Activated CD4-positive, alpha-beta T cell treated with anti-CD3 and anti-CD28 coated beads, Interleukin-2, amount 50 U/mL, for 16 hours (primary cell): ENCODE measurements at places on chromosomes 3 and 15.

DNA sequence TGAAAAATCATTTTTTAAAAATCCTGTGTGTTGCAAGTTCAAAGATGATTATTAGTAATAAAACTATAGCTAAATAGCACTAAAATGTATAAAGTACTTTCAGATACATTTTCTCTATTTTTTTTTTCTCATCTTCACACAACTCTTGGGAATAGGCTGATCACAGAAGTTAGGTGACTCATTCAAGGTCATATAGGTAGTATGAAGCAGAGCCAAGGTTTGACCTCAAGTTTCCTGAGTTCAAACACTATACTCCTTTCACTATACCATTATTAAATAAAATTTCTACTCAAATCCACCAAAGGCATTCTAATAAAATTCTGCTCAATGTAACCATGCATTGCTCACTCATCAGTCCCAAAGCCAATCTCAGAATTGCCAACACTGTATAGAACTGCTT, 21.3 kb downstream of the FRMD5 start:
- no peak for DNase-seq

GRCh38 chr3:79215286-79215685, 552.5 kb downstream of the ROBO1 start:
- no peak for DNase-seq

DNA sequence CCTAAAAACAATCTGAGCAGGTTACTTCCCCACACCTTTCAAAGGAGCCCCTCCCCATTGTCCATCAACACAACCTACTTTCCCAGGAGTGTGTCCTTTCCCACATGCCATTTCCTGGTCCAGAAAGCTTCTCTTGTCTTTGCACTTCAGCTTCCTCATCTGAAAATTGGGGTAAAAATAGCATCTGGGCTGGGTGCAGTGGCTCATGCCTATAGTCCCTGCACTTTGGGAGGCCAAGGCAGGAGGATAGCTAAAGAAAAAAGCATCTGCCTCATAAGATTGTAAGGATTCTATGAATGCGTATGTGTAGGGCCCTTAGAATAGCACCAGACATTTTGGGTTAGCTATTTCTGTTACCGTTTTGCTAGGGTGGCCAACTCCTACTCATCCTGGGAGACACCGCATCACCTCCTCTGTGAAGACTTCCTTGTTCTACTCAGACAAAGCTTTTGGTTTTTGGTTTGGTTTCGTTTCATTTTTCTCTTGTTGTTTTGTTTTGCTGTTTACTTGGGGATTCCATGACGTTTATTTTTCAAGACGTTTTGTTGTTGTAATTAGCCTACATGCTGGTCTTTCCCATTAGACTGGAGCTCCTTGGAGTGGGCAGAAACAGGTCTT, 224.4 kb upstream of the TLE3 start:
- no peak for DNase-seq

DNA sequence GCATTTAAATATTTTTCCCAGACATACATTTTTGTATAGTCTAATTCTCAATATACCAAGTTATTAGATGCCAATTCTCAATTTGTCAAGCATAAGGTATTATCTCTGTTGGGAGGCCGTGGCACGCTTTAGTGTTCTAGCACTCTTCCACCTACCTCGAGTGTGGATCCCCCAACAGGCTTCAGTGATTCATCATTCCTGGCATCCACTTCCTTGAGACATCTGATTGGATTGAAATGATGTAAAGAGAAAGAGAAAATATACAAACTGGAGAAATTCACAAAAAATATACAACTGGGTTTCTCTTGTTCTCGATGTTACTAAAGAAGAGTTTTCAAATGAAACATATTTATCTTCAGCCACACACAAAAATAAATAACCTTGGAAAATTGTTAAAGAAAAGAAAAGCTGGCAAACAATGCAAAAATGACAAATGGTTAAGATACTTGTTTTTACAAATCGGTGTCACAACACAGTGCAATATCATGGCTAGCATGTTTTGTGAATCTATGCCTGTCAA, 218.0 kb upstream of the CDIN1 start:
- DNase-seq = no peak

DNA sequence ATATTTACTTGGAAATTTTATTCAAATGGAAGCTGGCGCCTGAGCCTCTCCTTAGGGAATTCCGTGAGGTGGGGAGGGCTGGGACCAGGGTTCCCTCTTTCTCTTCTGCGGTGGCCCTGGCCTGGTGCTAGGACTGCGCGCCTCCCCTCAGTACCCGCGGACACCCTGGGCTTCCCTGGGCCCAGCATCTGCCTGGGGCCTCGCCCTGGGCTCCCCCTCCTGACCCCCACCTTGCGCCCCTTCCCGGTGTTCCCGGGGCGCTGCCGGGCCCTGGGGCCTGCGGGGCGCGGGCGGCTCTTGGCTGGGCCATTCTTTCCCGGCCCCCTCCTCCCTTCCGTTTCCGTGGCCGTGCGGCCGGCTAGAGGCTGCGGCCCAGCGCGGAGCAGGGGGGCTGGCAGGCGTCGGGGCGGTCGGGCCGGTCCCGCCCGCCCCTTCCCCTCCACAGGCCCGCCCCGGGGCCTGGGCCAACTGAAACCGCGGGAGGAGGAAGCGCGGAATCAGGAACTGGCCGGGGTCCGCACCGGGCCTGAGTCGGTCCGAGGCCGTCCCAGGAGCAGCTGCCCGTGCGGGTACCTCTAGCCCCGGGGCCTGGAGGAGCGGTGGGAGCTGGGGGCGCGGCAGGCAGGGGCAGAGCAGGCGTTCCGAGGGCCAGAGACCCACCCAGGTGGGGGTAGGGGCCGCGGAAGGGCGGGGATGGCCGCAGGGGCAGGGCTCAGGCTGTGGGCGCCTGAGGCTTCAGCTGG, at the start of gene FES:
FES (plus strand) TSS at position 529 of the 743 bp plus-strand sequence. CDS start 542 bp downstream, outside the sequence.
- no peak for DNase-seq

- peak; percentile 45 for DNase-seq
Measured at GRCh38 chr3:18098960-18099587, 326.1 kb downstream of the SATB1 start.

DNA sequence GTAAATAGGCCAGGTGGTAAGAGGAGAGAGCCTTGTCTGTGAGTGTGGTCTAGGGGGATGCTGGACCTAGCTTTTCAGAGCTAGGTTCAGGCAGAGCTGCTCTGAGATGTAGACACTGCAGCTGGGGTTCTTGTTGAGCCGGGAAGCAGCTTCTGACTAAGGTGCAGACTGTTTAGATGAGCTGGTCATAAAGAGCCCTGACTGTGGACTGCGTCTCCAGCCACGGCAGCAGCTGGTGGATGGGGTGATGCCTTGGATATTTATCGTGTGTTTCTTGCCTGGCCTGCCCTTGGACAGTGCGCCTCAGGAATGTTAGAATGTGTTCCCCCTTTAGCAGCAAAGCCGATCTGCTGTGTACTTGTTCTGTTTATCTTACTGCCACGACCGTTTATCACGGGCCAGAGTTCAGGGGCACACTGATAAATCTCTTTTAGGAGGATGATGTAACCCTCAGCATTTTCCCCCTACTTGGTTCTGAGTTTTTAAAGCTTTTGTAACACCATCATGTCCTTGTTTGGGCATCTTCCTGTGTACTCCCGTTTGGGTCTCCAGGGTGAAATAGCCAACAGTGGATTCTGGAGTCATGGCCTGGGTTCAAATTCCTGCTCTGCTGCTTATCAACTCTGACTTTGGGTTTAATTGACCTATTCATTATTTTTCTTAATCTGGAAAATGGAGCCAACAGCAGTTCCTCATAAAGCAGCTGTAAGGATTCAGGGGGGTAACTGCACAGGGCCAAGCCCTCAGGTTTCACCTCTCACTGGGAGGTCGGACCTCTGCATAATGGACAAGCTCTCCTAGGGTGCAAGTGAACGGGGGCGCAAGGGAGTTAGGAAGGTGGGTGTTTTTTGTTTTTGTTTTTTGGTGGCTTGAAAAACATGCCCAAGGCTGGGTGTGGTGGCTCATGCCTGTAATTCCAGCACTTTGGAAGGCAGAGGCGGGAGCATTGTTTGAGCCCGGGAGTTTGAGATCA, 51.4 kb downstream of the FLNB start:
- no peak for DNase-seq

- no peak for DNase-seq
Measured at GRCh38 chr3:71451812-71452211, 131.7 kb downstream of the FOXP1 start.

DNA sequence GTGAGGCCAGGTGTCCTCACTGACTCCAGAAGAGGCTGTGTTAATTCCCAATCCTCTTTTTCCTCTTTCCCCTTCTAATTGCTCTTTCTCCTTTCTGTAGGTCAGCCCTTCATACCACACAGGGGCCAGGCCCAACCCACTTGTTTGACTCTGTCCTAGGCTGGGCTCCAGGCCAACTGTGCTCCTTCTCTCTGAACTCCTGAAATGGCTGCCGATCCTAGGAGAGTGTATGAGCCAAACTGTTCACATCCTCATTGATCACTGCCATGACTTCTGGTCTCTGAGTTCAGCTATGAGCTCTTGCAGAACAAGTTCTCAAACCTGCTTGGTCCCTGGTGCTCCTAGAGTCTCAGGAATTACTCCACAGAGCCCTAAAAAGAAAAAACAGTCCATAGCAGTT, 145.1 kb downstream of the VGLL4 start:
- DNase-seq = no peak

DNA sequence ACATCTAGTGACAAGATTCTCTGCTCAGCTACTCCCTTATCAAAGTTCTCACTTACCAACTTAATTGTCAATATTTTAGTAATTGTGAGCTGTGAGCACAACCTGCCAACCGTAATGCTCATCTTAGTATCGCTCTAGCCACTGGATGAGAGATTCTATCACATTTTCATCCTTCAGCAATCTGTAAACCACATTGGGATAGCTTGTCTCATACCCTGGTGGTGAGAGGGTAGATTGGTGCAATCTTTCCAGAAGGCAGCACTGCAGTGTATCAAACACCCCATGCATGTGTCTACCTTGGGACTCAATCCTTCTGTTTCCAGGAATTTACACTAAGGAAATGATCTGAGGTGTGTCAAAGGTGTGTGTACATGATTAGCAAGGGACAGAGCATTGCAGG, 18.9 kb upstream of the ATP8B4 start:
- peak; percentile 37 for DNase-seq

GRCh38 chr3:187737368-187738070, 7.7 kb downstream of the BCL6 start:
- peak; percentile 62 for DNase-seq

GRCh38 chr3:13553686-13554085, 4.8 kb downstream of the FBLN2 start:
- DNase-seq = no peak

- DNase-seq = no peak
Measured at GRCh38 chr3:159947220-159947619, 41.4 kb upstream of the IL12A start.

DNA sequence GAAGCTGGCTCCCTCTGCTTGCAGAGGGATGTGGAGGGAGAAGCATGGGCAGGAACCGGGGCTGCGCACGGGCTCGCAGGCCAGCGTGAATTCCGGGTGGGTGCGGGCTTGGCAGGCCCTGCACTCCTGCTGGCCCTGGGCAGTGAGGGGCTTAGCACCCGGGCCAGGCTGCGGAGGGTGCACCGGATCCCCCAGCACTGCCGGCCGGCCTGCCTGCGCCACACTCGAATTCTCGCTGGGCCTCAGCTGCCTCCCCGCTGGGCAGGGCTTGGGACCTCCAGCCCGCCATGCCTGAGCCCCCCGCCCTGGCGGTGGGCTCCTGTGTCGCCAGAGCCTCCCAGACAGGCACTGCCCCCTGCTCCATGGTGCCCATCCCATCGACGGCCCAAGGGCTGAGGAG, 47.6 kb upstream of the SPATA12 start:
- DNase-seq = no peak

- no peak for DNase-seq
Measured at GRCh38 chr15:60614862-60615771, 136.2 kb upstream of the ICE2 start.

- DNase-seq = no peak
Measured at GRCh38 chr15:76174654-76175053, 114.9 kb downstream of the TMEM266 start.

GRCh38 chr3:107450254-107450893, 72.4 kb upstream of the BBX start:
- DNase-seq = no peak

DNA sequence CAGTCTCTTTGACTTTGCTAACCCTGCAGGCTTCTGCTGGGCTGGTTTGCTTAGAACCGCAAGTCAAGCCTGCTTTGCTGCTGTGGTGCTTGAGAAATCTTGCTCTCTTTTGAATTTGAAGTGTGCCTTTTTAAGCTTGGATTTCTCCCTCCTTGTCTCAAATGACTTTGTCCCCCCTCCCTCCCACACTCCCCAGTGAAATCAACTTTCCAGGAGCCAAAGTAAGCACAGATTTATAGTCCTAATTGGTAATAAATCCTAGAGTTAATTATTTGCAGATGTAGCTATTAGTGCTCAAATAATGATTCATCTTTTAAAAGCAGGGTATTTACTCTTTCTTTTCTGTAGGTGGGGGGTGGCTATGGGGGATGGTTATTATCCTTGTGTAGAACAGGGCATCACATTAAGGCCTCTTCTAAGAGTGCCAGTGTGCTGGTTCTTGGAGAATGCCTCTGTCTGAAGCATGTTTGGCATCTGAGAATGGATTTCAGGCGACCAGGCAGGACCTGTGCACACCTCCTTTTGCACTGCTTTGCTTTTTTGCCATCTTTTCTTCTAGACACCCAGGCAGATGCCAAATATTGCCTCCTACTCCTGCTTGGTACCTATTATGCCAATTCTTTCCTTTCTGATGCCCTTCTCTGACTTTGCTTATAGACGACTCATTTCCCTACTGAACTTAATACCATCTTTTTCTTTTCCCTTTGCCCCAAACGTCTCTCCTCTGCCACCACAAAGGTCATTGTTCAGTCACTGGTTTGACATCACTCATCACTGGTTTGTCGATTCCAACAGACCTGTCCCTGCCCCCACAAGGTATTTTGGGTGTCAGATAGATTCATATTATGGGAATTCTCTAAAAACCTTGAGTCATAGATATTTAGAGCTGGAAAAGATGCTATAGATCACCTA, 50.7 kb downstream of the CLDN11 start:
- no peak for DNase-seq

- no peak for DNase-seq
Measured at GRCh38 chr15:55513152-55513551, 5.1 kb upstream of the DNAAF4 start.

- no peak for DNase-seq
Measured at GRCh38 chr3:190097025-190097424, 23.7 kb downstream of the P3H2 start.

DNA sequence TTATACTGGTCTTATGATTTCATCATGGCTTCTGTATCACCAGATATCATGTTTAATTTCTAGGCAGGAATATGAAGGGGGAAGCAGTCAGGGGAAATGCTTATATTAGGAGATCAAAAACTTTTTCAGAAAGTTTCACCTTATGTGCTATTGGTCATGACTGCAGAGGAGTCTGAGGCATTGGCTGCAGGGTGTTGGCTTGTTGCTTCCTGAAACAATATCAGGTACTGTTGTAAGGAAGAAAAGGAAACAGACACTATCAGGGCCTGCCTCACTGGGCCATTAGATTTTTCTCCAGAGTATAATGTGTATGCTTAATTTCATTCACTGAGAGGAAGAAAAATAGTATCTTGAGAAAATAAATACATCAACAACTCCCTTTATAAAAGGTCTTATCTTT, 34.7 kb downstream of the LEKR1 start:
- DNase-seq = no peak

DNA sequence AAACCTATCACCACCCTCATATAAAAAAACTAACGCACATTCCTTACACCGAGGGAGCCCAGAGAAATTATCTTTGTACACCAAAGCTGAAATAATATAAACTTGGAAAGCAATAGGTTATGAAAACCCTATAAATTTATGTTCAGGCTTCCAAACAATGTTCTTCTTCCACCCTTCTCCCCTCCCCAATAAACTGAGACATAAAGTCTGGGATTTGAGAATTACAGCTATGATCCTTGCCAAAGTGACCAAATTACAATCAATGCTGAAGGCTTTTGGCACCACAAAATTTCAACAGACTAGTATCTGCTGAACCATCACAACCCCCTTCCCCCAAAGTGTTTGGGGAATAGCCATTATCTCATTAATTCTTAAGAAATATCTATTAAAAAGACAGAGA, 237.8 kb downstream of the FMN1 start:
- DNase-seq = no peak
